ENCODE measurements at places on chromosomes 1 and 21.

DNA sequence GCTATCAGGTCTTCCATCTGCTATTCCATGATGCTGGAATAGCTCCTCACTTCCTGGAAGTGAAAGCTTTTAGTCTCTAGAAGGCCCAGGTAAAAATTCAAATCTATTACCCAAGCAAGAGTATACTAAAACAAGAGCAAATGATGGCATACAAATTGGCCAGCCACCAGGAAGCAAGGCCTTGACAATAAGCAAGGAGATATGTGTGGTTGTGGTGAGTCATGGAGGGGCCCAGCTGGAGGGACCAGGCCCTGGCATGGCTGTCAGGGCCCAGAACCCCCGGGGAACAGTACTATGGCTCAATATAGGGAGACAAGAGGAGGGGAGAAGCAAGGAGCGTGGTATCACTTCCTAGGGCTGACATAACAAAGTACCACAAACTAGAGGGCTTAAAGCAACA lies 358.7 kb downstream of the RRAGC start:
- no peak for DNase-seq

- DNase-seq = no peak
These were observed 244.8 kb downstream of the RPS6KC1 start for GRCh38 chr1:213295860-213296259.

DNA sequence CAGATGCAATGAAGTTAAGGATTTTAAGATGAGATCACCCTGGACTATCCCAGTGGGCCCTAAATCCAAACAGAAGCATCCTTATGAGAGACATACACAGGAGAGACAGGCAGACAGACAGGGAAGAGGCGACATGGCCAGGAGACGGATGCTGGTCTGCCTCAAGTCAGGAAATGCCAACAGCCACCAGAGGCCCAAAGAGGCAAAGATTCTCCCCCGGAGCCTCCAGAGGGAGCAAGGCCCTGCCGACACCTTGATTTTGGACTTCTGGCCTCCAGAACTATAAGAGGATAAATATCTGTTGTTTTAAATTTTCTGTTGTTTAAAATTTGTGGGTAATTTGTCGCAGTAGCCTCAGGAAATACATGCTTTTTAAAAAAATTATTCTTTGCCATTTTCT lies 116.4 kb downstream of the GLIS1 start:
- DNase-seq = no peak

- DNase-seq = no peak
These were observed 11.4 kb upstream of the PADI3 start for GRCh38 chr1:17237561-17237903.

GRCh38 chr1:29836651-29837646 lies 600.6 kb downstream of the PTPRU start:
- no peak for DNase-seq

DNA sequence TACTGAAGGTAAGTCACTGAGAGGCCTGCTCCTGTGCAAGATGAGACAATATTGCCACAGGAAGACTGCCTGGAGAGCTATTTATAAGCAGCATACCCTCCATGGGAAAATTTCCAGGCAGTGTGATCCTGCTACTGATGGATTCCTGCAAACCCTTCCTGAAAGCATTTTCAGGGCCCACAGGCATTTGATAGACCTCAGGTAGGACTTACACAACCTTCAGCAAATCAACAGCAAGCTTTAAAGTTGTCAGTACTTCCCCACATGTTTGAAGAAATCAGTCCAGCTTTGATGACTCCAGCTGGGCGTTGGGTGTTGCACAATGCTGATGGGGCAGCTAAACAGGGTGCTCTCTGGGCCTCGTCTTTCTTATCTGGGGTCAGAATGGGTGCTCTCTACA lies 108.8 kb downstream of the PLXNA2 start:
- no peak for DNase-seq

DNA sequence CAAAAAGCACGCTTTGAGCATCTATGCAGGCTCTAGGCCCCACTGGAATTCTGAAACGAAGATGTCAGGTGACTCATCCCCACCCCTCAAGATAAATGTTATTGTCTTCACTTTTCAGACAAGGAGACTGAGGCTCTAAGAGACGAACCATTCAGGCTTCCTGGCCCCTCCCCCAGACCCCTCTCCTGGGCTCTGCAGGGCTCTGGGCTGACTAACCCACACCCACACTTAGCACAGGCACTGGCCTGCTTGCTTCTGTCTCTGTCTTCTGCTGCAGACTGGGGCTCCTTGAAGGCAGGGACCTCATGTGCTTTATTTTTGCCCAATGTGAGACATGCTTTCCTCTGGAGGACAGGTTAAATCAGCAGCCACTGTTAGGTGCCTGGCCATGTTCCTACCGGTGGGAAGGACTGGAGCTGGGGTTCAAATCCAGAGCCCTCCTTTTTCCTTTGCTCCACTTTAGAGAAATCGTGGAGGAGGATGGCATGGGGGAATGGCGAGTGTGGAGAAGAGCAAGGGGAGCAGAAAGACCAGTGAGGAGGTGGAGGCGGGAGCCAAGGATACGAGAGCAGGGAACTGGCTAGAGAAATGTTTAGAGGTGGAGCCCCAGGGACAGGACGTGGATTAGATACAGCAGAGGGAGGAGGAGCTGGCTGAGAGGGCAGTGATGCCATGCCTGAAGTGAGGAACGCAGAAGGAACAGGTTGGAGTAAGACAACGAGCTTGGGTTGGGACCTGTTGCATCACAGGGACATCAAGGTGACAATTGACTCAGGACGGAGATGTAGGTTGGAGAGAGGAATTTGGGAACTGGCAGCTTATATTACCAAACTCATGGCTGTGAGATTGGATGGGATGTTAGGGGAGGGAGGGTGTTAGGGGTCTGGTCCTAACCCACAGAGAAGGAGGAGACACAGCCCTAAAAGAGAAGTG lies 1.7 kb downstream of the TMEM125 start:
- no peak for DNase-seq

GRCh38 chr1:2283991-2284895 lies 56.1 kb downstream of the SKI start:
- DNase-seq = no peak

DNA sequence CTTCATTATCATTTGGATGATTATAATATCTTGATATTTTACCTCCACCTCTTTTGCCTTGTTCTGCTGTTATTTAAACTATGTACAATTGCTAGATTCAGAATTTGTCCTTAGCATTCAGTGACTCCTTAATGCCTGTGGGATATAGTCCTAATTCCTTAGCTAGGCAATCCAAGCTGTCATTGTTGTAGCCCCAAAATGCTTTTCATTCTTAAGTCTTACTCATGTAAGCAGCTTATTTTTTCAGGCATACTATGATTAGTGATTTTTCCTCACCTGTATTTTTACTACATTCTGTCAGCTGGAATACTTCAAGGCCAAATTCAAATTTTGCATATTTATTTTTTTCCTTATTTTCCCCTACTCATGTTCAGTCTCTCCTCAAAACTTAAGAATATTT lies 13.4 kb downstream of the PKN2 start:
- DNase-seq = peak; percentile 46

GRCh38 chr1:155322953-155323728 lies 2.4 kb downstream of the RUSC1 start:
- DNase-seq = peak; percentile 99

GRCh38 chr1:101902199-101902598 lies 94.5 kb downstream of the OLFM3 start:
- no peak for DNase-seq

GRCh38 chr1:39632682-39633417 lies 6.6 kb downstream of the HEYL start:
- DNase-seq = peak; percentile 81

GRCh38 chr1:187054862-187055757 lies 226.4 kb downstream of the PLA2G4A start:
- DNase-seq = no peak

DNA sequence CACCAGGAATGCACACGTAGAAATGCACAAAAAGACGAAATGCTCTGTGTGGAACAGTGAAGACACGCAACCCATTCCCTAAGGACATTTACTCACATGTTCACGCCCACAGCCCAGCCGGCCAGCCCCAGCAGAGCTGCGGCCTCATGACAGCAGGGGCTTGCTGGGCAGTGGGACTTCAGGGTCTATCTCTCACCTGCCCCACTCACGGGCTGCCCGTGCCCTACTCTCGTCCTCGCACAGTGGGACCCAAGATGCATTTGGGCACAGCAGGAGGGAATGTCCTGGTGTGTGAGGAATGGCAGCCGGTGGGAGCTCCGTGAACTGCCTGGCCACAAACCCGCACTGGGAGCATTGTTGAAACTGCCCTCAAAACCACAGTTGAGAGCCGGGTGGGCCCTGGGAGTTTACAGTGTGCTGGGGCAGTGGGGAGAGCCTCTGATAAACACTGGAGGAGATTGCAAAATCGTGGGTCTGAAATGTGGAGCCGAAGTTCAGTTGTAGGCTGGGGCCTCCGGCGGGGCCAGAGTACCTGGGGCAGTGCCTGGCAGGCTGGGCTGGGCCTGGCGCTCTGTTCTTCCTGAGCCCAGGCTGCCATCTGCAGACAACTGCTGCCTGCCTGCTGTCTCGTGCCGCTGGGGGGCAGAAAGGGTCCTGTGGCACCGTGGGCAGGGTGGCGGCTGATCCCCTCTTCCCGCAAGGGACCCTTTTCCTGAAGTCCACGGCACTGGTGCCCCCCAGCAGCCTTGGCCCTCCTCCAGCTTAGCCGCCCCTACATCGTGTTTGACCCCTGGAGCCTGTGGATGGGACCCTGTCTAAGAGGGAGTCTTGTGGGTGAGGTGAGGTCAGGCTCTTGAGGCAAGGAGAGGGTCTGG lies 20.7 kb upstream of the POFUT2 start:
- DNase-seq = peak; percentile 78

DNA sequence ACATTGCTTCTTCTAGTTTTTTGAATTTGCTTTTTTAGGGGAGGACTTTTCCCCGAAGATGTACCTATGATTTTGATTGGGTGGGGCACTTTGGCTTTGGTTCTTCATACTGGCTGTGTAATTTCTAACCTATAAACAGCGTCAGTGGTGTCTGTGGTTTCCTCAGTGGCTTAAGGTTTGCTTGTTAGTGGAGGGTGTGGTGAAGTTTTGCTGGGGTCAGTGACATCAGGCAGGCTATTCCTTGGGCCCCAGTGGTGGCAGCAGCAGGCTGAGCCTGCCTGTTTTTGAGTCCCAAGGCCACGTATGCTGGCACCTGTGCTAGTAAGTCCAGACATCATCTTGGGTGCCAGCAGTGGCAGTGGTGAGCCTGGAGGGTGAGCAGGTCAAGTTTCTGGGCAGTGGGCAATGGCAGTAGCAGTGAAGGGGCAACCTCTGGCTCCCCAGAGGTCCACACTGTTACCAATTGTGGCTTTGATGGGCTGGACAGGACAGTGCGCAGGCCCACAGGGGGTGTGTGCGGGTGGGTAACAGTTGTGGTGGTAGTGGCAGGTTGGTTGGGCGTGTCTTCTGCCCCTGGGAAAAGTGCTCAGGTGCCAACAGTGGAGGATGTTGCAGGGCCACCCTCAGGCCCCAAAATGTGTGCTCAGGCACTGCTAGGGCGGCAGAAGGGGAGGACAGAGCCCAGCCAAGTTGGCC lies 54.9 kb upstream of the B3GALT2 start:
- no peak for DNase-seq

- DNase-seq = peak; percentile 100
These were observed 54.4 kb upstream of the BCL10 start for GRCh38 chr1:85330711-85331290.

- DNase-seq = no peak
These were observed 8.5 kb downstream of the ELOA start for GRCh38 chr1:23751815-23752200.

GRCh38 chr1:240602189-240602588 lies 9.8 kb downstream of the GREM2 start:
- peak; percentile 43 for DNase-seq

DNA sequence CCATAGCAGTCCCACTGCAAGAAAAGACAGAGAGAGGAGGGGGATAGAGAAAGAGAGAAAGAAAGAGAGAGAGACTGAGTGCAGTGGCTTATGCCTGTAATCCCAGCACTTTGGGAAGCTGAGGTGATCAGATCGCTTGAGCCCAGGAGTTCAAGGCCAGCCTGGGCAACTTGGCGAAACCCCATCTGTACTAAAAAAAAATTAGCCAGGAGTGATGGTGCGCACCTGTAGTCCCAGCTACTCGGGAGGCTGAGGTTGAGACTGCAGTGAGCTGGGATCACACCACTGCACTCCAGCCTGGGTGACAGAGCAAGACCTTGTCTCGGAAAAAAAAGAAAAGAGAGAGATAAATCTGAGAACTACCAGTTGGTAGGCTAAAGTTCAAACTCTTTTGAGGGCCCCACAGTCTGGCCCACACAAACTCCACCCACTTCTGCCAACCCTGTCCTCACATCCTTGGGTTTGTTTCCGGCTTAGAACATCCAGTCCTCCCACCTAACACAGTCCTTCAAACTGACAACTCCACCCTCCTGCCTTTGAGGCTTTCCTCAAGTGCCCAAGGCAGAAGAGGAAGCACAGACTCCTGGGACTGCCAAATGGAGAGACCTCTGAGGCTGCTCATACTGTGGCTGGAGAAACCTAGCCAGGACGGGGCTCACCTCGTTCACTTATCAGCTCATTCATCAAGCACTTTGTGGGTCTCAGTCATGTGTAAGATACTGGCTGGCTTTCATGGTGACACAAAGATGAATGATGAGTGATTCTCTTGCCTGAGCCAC lies 20.1 kb downstream of the TFAP2E start:
- DNase-seq = no peak

GRCh38 chr1:211469938-211470529 lies 21.9 kb downstream of the RD3 start:
- DNase-seq = peak; percentile 69

DNA sequence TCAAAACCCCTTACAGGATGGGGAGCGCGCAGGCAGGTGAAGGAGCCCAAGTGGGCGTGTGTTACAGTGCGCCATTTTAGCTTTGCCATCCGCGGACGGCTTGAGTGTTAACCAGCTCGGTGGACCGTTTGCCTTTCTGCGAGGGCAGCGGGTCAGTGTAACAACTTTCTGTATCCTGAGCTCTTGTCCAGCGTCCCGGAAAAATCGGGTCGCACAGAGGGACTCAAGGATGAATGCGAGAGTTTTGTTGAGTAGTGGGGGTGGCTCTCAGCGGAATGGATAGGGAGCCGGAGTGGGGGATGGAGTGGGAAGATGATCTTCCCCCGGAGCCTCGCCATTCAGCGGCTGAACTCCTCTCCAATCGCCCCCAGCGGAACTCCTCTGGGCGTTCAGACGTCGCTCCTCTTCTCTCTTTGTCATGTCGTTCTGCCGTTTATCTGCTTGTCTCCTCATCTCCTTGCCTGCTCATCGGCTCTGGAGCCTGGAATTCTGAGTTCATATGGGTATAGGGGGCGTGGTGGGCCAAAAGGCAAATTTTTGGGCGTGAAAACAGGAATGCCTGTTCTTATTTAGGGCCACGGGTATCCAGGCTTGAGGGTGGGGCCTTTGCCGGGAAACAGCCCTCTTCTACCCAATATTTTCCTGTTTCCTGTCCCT lies 295.4 kb downstream of the CTH start:
- DNase-seq = no peak

- DNase-seq = peak; percentile 13
These were observed 51.1 kb downstream of the ZNF326 start for GRCh38 chr1:90045853-90046563.

- no peak for DNase-seq
These were observed 515.1 kb upstream of the PTBP2 start for GRCh38 chr1:96206451-96206850.

GRCh38 chr1:156658496-156658895 lies 16.6 kb downstream of the BCAN start:
- no peak for DNase-seq

GRCh38 chr1:210908257-210908656 lies 225.7 kb downstream of the KCNH1 start:
- no peak for DNase-seq

All from EH (cell line).